SJSA1 (cell line): ENCODE measurements at places on chromosomes 4 and X.

DNA sequence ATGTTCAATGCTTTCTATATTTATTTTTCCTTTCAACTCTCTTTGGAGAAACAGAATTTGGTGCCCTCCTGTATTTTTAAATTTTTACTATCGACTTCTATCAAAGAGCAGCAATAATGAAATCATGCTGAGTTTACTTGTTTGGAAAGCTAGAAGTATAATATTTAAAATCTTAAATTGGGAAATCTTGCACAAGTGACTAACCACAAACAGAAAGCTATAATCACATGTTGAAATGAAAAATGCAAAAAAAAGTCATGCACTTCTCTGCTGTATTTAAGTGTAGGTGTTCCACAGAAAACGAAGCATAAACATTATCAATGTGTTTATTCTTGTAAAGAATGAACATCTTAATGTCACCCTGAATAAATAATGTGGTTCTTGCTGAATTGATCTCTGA, 306.1 kb downstream of the PCDH18 start:
- DNase-seq, result no peak

DNA sequence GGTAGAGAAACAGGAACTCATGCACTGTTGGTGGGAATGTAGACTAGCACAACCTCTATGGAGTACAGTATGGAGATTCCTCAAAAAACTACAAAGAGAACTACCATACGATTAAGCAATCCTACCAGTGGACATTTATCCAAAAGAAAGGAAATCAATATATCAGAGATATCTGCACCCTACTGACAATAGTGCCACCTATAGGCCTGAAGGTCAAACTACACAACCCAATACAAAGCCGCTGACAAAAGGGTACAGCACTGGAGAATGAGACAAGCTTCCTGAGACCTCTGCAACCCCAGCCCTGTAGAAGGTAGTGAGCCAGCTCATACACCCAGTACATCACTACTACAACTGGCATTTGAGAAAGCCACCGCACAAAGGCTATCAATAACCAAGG, 67.1 kb downstream of the CBR4 start:
- no peak for DNase-seq

GRCh38 chr4:107548211-107548905, 171.7 kb downstream of the PAPSS1 start:
- DNase-seq, result no peak

DNA sequence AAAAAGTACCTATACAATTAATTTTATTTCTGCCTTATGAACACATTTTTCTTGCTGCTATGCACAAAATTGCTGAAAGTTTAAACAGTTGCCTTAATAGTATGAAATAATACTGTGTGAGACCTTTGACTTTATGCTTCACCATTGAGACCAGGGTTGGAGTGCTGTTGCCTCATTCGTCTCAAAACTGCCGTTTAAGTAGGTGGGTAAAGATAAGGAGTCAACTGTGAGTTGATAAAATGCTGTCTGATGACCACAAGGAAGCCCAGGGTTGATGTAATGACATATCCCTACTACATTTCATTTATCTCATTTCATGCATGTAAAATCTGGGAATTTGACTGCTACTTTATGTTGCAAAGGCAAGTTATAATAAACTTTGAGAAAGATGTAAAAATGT, 23.4 kb downstream of the STK26 start:
- no peak for DNase-seq

GRCh38 chr4:27128443-27128842, 267.8 kb downstream of the STIM2 start:
- DNase-seq, result no peak

DNA sequence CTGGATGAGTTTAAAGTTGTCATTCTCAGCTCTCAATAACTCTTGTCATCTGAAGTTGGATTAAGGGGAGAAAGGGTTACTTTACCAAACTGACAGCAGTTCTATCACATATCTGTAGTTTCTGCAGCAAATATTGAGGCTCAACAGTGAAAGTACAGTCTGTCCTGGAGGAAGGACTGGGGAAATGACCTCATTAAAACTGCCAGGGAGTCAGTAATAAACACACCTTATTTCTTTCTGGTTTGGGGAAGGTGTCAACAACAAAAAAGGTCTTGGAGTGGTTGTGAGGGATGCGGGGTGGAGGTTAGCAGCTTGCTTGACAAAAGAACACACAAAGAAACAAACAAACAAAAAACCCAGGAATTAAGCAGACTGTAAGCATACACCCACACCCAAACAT, 1418.0 kb downstream of the STIM2 start:
- no peak for DNase-seq

DNA sequence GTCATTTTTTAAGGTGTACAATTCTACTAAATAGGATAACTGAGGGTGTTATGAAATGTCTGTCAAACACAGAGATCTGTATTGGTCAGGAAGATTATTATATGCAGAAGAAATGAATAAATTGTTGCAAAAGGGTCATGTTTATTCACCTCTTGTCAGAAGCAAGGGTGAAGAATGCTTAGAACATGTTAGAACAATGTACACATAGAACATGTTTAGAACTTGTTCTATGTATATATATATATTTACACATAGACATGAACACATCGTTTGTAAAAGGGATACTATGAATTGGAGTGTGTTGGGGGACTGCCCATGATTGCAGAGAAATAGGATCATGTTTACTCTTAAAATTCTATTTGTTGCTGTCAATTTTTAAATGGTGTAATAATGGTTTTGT, 28.0 kb upstream of the TMEM150C start:
- DNase-seq, result no peak

GRCh38 chr4:112127048-112127637, 18.1 kb upstream of the FAM241A start:
- no peak for DNase-seq

DNA sequence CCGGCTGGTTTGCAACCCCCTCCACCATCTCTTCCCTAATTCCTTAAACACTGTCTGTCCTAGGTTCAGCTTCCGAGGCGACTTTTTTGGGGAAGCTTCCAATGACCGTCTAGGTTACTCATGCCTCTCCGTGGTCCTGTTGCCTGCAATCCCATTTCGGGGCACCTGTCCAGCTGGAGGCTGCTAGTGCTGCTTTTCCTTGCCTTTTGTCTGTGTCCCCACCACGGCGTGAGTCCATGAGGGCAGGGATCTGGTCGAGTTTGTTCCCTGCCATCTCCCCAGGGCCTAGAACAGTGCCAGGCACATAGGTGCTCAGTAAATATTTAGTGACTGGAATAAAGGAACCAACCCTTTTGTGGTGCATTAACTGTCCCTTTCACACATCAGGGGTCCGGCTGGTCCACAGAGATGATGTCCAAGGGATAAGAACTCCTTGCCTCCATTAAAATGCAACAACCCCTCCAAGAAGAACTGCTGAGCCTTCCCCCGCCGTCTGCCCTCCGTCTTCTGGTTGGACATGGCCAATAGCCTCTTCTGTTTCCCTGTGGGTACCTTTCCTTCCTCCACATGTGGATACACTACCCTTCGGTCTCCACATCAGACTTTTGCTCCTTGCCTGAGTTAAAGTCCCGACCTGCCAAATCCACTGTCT, 5.7 kb upstream of the SORCS2 start:
- no peak for DNase-seq

GRCh38 chrX:116272861-116273260, 102.3 kb downstream of the AGTR2 start:
- DNase-seq, result no peak

DNA sequence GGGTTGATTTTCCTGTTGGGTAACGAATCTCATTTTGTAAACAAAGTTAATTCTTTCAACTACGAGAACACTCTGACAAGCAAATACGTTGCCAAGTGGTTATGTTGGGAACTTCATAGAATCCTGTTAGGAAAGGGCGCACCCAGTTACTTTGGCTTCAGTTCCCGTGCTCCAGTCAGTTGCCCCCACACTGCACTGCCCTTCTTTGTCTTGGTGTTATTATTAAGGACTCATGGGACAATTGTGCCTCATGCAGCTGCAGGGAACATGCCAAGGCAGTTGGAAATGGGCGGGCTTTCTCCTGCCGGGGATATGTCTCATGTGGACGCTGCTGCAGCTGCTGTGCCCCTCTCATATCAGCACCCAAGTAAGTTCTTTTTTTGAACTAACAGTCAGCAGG, 28.9 kb downstream of the OFD1 start:
- DNase-seq, result no peak

GRCh38 chr4:124902001-124902515, 189.5 kb upstream of the ANKRD50 start:
- DNase-seq, result no peak

GRCh38 chr4:86718152-86718551, 124.0 kb downstream of the PTPN13 start:
- DNase-seq, result no peak

DNA sequence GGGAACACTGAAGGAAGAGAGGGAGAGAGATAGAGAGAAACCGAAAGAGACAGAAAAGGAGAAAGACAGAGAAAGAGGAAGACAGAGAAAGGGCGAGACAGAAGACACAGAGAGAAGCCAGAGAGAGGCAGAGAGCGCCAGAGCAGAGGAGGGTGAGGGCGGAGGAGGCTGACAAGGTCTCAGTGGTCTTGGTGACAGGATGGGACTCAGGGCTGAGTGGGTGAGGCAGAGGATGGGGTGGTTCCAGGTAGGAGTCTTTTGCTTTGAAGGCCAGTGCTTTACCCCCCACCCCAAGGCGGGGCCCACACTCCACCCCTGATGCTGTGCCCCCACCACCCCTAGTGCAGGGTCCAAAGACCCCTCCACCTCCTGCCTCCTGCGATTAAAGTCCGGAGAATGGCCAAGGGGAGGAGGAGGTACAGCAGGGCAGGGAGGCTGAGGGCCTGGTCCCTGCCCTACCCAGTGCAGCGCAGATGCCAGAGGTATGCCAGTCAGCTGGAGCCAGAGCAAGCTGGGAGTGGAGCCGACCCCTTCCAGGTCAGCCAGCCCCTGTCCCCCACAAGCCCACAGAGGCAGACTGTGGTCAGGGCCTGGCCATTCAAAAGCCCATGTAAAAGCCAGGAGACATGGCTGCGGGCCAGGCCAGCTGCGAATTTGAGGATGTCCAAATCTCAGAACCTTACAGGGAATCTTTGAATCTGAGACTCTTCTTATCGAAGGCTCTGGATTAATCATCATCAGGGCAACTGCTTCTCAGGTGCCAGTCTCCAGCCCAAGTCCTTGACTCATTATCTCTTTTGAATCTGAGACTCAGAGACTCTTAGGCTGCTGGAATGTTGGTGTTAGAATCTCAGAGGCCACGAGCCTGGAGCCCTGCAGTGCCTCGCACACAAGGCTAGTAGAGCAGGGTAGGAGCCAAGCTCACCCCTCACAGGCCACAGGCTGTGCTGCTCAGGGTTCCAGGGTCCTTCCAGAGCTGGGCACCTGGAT, 758 bp downstream of the IQSEC2 start:
- no peak for DNase-seq

- DNase-seq, result no peak
Observed at GRCh38 chrX:16240231-16240905, 73.1 kb downstream of the MAGEB17 start.

DNA sequence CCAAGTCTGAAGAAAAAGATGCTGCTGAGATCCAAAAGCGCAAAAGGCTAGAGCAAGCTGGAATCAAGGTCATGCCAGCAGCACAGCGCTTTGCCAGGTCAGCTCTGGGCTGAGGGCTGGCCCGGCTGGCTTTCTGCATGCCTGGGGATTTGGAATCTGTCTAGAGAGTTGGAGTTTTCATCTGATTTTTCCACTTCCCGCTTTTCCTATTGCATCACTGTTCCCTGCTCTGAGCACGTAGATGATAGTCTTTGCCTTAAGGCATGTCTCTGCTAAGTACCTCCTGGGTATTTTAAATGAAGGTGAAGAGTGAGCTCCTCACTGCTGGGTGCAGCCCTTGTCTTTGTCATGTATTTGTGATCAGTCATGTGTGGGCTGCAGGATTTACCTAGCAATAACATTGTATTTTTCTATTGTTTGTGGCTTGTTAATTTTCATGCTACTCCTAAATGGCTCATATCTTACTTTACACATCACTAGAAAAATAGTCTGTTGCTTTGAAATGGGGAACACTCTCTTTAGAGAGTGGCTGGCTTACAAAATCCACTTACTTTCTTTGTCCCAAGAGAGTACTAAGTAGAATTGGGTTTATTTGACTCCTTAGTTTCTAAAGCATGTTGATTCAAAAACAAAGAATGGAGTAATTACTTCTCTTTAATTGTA, 82.8 kb downstream of the LIMCH1 start:
- no peak for DNase-seq

DNA sequence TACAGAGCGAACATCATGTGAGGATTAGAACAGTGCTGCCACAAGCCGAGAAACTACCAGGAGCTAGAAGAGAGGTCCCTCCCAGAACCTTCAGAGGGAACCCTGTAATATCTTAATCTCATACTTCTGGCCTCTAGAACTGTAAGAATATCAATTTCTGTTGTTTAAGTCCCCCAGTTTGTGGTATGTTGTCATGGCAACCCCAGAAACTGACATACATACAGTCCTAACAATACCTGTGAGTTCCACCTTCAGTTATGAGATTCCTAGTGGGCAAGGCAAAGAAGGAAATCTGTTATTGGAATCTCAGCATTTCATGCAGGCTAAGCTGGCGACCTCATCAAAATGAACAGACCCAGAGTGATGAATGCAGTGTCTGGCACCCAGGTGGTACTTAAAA, 42.5 kb downstream of the ZBTB49 start:
- no peak for DNase-seq

GRCh38 chrX:55006827-55007621, 6.9 kb downstream of the APEX2 start:
- DNase-seq, result no peak

DNA sequence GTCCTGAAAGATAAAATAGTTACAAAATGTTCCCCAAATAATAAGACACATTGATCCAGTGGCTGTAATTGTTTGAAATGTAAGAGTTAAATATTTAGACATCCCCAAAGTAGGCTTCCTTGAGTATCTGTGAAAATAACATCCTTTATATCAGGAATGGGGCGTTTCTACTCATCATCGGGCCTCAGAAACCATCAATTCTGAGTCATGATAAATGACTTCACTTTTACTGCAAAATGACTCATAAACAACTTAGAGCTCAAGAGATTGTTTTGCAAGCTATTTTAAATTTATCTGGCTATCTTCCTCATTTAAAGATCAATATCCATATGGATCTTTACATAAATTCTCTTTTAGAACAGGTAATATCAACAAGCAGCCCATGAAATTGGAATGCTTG, 369.4 kb upstream of the CNKSR2 start:
- no peak for DNase-seq

DNA sequence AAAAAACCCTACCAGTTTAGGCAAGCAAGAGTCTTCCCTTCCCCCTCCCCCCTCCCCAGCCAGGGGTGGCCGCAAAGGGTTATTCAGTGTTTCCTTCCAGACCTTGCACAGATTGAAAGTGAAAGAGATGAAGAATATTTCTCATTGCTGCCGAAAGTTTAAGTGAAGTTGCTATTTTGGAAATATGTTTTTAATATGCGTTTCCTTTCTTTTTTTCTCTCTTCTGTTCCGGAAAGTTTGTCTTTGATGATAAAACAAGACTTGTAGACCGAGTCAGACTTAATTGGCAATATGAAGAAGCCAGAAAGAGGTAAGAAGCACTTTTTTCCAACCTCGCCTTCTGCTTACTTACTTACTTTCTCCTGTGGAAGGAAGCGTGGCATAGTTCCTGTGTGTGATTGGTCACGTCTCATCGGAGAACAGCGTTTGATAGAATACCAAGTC, 58.5 kb upstream of the CLCN4 start:
- no peak for DNase-seq
